ENCODE measurements at places on chromosomes 6 and 20.
A peak's percentile ranks its signal among the peaks of the same experiment; 100 is the strongest.

DNA sequence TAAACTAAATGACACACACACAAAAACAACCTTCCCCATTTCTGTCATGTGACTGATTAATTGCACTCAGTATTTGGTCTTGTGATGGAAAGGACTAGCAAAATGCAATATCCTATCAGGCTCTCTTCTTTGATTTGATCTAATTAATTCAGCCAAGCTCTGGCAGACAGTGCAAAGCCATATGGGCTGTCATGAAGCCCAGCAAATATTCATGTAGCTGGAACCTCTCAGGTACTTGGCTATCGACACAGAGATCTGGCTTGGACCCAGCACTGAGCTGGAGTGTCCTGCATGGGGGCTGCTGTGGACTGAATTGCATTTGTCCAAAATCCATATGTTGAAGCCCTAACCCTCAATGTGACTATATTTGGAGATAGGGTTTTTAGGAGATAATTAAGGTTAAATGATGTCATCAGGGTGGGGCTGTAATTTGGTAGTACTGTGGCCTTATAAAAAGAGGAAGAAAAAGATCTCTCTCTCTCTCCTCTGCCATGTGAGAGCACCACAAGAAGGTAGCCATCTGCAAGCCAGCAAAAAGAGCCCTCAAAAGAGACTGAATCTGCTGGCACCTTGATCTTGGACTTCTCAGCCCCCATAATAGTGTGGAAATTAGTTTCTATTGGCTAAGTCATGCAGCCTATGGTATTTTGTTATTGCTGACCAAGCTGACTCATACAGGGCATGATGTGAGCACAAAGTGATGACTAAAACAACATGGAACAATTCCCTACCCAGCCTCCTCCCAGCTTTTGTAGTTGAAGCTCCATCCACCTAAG, 77.1 kb downstream of the STMND1 start:
- DNase-seq: peak; percentile 36

DNA sequence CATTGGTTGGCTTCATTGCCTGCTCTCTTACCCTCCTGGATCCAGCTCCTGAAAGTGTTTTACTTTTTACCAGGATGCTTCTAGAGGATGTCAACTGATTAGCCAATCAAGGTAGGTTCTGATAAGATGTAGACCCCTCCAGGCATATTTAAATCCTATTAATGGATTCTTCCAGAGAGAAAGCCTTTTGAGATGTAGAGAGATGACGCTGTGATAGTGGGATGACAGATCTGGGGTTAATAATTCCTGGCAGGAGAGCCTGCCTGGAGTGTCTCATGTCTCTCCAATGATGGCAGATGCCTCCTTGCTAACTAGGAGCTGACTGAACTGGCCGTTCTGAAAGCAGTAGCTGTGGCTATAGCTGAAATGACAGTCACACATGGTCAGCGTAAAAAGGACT, 116.9 kb upstream of the DTNBP1 start:
- DNase-seq: peak; percentile 66

DNA sequence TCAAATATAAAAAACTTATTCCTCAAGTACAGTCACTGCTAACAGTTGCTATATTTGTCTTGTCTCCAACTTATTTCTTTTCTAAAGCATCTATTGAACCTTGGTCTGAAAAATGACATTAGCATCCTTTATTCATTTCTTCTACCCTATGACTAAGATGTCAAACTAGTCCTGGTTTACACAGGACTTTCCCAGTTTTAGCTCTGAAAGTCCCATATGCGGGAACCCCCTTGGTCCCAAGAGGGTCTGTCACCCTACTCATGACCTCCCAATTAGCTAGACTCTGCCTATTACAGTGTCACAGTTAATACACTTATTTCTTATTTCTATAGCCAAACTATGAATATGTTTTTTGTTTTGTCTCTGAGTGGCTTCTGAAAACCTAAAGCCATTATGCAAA, 37.1 kb downstream of the PLEKHG1 start:
- no peak for DNase-seq

- DNase-seq: no peak
Observed at GRCh38 chr6:132214716-132215115, 186.6 kb downstream of the MOXD1 start.

DNA sequence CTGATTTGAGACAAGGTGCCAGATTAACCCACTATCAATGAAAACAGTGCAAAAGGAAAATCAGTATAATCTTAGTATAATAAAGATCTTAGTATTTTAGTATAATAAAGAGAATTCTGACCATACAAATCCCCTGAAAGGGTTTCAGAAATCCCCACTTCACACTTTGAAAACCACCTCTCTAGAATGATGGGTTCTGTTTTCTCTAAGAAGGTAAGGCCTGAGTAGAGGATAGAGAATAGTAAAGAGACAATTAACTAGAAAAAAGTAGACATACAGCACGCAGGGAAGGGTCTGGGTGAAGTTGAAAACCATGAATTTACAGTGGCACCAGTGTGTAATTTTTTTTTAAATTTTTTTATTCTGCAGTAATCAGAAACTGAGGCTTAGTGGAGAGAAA, 73.6 kb downstream of the REV3L start:
- DNase-seq: no peak

GRCh38 chr20:57020364-57020763, 246.1 kb downstream of the BMP7 start:
- no peak for DNase-seq

GRCh38 chr6:17115251-17116116, 13.6 kb downstream of the STMND1 start:
- no peak for DNase-seq

DNA sequence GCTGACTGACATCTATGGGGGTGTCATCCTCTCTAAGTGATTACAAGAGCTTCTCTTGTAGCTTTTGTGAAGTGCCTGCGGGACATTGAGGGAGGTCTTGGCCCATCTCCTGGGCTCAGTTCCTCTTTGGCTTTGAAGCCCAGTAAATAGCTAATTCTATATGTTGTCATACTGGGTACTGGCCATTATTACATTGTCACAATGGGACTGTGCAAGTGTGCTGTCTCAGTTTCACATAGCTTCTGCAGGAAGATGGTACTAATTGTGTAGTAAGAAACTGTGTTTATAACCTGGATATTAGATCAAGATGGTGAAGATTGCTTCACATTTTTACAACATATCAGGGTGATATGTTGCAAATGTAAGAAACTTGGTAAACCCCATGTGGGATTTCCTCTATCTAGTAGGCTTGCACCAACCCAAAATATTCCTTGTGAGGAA, 19.9 kb downstream of the SPINT3 start:
- no peak for DNase-seq

GRCh38 chr6:110468731-110469130, 7.7 kb downstream of the SLC22A16 start:
- DNase-seq: no peak

GRCh38 chr6:79650950-79651349, 19.8 kb downstream of the SH3BGRL2 start:
- DNase-seq: no peak

DNA sequence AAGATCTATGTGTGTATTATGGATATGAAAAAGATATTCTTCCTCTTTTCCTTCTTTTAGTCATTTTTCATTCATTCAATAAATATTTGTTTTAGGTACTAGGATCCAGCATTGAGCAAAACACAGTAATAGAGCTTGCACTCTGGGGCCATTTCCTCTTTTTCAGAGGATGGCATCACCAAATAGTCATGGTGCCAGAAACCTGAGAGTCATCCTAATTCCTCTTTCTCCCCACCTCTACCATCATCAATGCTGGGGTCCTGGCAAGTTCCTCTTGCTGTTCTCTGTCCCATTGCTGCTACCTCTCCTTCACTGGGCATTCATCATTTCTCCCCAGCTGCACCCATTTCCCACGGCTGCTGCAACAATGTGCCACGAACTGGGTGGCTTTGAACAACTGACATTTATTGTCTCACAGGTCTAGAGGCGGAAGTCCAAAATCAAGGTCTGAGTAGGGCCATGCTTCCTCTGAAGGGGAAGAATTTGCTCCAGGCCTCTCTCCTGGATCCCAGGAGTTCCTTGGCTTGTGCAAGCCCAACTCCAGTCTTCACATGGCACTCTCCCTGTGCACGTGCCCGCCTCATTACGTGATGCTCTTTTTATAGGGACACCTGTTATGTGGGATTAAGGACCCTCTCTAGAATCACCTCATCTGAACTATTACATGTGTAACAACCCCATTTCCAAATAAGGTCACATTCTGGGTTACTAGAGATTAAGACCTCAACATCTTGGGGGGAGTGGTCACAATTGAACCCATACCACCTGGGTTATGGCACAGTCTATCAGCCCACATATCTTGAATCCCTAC, 9.5 kb upstream of the IGF2R start:
- no peak for DNase-seq

GRCh38 chr6:129141499-129141898, 258.6 kb downstream of the LAMA2 start:
- DNase-seq: no peak

DNA sequence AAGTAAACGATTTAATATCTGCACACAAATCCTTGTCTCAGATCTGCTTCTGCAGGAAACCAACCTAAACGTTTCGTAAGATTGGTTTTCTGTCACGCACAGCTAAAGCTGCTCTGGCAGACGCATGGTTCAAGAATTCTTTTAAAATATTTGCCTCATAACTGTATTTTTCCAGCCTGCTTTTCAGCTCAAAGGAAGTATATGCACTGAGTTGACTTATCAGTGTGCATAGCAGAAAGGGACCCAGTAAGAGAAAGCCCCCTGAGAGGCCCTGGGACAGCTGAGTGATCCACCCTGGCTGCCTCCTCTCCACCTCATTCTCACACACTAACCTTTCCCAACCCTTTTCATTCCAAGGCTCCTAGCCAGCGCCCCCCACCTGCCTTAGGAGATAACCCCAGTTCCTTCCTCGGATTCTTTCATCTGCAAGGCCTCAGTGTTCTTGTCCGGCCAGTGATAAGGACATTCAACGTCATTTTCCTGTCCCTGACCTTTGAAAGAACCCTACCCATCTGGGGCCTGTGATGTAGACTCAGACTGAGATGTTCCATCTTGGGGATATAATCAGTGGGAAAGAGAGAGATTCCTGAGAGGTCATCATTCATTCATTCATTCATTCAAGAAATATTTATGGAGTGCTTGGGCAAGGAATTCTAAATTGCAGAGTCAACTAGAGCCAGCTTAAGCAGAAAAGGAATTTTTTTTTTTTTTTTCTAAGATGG, 22.4 kb upstream of the SLC9A8 start:
- no peak for DNase-seq

DNA sequence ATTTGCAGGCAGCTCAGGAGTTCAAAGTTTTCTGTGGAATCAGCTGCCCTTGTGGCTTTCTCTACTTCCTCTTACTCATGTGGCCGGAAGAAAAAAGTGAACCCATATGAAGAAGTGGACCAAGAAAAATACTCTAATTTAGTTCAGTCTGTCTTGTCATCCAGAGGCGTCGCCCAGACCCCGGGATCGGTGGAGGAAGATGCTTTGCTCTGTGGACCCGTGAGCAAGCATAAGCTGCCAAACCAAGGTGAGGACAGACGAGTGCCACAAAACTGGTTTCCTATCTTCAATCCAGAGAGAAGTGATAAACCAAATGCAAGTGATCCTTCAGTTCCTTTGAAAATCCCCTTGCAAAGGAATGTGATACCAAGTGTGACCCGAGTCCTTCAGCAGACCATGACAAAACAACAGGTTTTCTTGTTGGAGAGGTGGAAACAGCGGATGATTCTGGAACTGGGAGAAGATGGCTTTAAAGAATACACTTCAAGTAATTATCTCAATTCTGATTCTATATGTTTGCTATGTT, 1.1 kb downstream of the MGME1 start:
- no peak for DNase-seq

GRCh38 chr6:75711173-75711572, 37.9 kb upstream of the MYO6 start:
- DNase-seq: no peak

DNA sequence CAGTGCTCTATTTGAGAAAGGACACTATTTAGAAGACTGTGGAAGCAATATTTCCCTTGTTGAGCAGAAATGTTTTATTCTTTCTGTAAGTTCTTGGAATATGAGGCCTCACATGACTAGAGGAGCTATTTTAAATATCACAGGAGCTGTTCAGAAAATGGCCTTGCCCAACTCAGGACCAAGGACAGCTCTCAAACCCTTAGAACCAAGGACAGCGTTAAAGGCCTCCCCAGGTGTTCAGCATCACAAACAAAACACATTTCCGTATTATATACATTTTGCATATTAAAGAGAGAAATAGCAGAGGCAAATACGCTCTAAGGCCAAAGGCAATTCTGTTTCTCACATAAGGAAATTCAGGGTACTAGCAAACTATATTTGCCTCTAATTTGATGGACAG, 631.4 kb downstream of the CDH26 start:
- no peak for DNase-seq

DNA sequence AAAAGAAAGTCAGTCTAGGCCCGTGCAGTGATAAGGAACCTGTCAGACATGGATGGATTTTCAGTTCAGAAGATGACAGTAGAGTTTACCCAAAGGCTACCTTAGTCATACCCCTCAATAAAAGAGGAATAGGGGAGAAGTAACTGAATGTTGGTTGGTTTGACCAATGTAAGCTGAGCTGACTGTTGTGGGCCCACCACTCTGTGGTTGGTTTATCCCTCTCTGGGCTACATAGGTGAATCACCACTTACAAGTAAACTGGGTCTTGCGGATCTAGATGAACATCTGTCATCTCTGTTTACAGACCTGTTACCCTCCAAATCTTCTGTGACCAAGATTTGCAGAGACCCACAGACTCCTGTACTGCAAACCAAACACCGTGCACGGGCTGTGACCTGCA, 37.2 kb upstream of the MYLK2 start:
- DNase-seq: no peak

DNA sequence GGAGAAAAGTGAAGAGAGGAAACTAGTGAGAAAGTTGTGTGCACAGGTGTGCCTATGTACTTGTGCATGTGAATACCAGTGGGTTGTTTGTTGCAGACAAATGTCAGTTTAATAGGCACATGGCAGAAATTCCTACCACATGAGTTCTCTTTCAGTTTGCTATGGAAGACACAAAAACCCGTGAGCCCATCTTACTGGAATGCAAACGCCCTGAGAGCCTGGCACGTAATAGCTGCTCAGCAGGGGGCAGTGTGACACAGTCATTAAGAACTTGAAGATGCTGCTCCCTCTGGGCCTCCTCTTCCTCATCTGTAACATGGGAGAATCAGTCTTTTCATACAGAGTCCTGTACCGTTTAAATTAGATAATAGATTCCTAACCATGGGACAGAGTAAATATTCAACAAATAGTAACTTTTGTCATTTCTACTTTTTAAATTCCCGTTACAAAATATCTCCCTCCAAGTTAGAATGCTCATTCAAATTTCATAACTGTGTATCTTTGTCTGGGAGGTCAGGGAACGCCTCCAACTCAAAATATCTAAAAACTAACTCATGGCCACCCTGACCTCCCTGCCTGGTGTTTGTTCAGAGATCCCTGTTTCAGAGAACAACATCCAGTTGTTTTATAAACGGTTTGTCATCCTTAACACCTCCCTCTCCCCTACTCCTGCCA, 802.9 kb downstream of the MAFB start:
- DNase-seq: peak; percentile 29

- DNase-seq: no peak
Observed at GRCh38 chr6:63764318-63764916, 128.8 kb downstream of the PHF3 start.
